Dorsolateral prefrontal cortex (tissue), 122 donors: ENCODE measurements at places on chromosomes 2 and 18. TPM values are rescaled to one million over a fixed set of nuclear protein-coding genes. Genes with fewer than 3 reads are reported as not detected.

KIAA1328 gene
- total RNA-seq: 25.6 TPM

DNA sequence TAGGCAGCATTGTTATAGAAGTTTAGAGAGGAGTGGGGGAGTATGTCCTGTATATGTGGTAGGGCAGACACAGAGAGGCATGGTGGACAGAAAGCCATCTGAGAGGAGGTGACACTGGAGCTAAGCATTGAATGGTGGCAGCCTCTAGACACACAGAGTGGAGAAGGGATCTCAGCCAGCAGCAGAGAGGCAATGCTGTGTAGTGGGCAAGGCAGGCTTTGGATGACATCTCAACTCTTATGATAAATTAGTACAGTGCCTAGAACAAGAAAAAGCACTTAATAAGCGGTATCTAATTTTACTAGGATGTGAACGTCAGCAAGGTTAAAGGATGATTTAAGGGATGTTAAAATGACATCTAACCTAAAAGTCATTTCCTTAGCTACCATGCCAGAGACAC, 22.5 kb upstream of the CERS6 start:
- no peak for DNase-seq

HTR2B gene
- not detected for total RNA-seq

PLB1 gene
- 7.5 TPM for total RNA-seq

DNA sequence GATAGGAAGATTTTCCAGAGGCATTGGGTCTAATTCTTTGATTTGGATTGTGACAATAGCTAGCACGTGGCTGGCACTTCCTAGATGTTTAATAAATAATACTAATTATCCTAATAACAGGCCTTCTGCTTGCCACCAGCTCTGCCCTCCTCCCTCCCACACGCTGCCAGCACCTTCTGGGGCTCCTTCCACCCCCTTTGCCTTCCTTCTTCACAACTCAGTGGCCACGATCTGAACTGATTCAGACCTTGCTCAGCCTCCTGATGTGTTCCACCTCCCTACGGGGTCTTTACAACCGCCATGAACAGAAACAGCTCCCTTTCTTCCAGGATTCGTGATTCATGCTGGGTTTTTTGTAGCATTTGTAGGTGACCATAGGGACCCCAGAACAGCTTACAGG, 310.3 kb upstream of the HS6ST1 start:
- DNase-seq: no peak

- DNase-seq: no peak
These were observed 127.4 kb upstream of the MSH6 start for GRCh38 chr2:47655563-47655880.

- no peak for DNase-seq
These were observed 7.8 kb downstream of the CCDC74A start for GRCh38 chr2:131535526-131535925.

DNA sequence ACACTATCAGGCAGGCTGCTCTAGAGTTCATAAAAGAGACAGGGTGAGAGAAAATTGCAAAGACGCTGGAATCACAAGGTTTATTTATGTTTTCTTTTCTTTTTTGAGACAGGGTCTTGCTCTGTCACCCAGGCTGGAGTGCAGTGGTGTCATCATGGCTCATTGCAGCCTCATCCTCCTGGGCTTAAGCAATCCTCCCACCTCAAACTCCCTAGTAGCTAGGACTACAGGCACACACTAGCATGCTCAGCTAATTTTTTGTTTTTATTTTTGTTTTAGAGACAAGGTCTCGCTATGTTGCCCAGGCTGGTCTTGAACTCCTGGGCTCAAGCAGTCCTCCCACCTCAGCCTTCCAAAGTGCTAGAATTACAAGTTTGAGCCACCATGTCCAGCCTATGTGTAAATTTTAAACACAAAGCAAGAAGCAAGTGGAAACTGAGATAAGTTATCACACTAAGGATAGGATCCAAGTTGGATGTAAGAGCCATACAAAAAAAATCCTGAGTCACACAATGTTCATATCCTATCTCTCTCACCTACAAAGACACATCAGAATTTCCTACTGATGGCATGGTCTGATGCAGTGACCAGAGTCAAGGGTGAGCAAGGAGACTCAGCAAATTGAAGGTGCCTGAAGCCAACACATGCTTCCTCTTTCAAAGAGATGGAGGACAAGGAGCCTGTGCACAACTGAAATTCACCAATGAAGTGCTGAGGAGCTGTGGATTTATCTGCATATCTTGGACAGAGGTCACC, 31.4 kb downstream of the MYL12B start:
- DNase-seq: no peak

CYTIP gene
- total RNA-seq: 1.1 TPM
